ENCODE measurements at places on chromosomes 16 and 17.
A peak's percentile ranks its signal among the peaks of the same experiment; 100 is the strongest.

DNA sequence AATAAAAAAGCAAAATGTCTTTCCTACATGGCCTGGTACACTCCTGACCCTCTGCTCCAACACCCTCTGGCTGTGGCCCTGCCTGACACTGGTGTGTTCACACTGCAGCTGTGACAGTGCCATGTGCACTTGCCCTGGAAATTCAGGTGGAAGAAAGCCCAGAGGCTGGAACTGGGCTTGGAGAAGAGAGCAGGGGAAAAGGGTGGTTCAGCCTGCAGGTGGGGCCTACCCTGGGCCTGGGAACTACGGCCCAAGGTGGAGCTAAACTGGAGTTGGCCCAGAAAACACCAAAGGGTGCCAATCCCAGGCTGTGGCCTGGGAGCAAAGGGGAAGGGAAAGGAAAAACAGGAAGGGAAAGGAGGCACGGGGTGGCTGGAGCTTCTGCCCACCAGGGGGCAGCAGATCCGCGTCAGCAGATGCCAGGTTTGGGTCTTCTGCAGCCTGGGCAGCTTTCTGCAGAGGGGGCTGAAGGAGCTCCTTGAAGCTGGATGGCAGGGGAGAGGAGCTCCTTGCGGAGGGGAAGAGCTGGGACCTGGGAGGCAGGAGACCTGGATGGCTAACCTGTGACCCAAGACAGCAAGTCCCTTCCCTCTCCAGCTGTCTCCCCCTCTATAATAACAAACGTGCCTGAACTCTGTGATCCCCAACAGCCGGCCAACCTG is 15.4 kb upstream of the CTCF start:
- DNase-seq: no peak

DNA sequence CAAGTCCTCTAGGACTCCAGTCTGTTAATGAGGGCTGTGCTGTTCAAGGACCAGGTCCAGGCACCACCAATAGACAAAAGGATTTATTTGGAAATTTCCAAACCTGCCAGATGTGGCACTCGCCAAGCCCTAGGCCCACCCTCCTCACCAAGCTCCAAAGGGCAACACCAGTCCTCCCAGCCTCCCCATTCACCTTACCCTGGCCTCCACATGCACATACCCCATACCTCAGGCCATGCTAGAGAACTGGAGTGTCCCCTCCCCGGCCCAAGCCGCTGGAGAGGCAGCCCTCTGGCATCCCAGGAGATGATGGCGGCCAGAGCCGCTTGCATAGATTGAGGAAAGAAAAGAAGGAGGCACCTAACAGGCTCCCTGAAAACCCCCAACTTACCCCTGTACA is 4.6 kb upstream of the FTSJ3 start:
- DNase-seq: no peak

DNA sequence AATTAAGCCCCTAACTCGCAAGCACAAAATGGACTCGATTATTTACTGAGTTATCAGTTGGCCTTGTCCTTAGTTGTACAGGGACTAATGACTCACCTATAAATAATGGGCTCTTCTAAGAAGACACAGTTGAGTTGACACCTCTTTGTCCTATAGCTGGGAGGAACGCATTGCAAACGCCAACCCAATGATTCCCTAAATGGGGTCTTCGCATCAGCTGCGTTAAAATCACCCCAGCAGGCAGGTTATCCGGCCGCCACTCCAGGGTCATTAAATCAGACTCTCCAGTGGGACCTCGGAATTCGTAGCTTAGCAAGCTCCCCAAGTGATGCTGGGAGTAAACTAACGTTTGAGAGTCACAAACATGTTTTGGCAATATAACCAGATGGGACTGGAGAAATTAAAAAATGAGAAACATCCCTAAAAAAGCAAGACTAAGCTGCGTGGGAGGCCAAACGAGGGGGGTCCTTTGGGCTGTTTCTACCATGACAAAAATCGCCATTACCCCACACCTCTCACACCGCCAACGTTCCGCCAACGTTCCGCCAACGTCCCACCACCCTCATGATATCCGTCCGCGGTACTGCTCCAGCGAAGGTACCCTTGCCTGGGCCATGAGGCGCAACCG is 932 bp upstream of the NFE2L1 start:
- DNase-seq: no peak

- no peak for DNase-seq
Measured at GRCh38 chr17:50319306-50320004, 26.5 kb upstream of the XYLT2 start.

GRCh38 chr17:9522074-9522473 is 53.5 kb downstream of the STX8 start:
- peak; percentile 29 for DNase-seq

DNA sequence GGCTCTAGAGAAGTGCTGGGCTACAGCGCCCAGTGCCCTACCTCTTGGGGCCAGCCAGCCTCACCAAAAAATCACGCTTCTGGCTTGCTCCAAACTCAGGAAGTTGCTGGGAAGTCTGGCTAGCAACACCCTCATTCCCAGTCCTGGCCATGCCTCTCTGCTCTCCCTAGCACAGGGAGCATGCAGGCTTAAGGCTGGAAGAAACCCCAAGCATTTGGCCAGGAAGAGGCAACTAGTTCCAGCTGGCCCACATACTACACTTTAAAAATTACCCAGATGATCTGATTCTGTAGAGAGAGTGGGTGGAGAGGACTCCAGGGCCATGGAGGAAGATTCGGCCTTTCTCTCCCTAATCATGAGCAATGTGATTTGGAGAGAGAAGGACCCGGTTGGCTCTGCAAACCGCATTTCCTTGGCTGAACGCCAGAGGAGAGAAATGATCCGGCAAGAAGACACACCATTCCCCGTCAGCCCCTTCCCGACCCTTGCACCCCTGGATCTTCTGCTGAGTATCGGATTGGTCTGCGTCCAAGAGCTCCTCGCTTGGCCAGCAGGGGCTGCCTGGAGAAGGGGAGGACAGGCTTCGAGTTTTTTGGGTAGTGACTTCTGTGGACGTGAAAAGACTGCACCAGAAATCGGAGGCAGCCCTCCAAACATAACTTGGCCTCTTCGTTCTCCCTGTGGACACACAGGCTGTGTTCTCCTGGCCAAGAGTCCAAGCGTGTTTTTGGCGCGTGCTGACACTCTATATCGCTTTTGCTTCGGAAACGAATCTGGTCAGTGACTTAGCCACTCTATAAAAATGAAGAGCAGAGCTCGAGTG is 406.3 kb downstream of the WWOX start:
- no peak for DNase-seq

GRCh38 chr16:57422026-57422944 is 17.7 kb downstream of the CCL17 start:
- peak; percentile 53 for DNase-seq

- DNase-seq: no peak
Measured at GRCh38 chr17:75445296-75445695, 11.1 kb upstream of the TMEM94 start.

- no peak for DNase-seq
Measured at GRCh38 chr17:70661342-70662222, 492.2 kb downstream of the KCNJ2 start.

GRCh38 chr17:62172492-62173291 is 107.6 kb upstream of the MED13 start:
- DNase-seq: no peak

- DNase-seq: no peak
Measured at GRCh38 chr17:72726936-72727335, 365.6 kb downstream of the SLC39A11 start.

DNA sequence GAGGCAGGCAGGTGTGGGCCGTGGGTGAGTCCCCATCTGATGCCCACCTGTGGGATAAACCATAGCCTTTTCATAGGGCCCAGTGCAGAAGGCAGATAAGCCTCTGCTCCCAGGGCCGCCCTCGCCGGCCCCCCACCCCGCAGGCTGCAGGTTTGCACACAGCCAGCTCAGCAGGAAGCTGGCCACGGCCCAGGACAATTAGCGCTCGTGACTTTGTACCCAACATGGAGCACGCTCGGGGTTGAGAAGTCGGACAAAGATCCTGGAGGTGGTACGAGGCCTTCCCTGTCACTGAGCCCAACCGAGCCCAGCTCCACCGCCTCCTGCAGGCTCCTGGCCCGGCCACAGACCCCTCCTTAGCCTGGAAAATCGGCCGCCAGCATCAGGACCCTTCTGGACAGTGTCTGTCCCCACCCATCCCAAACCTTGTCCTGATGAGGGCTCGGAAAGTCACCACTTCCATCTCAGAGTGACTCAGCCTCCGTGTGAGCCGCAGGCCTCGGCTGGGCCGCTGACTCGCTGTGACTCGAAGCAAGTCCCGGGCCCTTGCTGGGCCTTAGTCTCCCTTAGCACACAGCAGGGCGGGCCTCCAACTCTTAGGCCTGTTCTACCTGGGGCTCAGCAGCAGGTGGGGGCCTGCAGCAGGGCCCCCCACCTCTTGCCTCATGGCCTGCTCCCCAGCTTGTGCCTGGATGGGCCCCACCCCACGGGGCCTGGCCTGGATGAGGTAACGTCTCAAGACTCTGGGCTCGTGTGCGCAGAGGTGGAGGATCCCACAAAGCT is 22.7 kb downstream of the FAM83G start:
- DNase-seq: no peak

DNA sequence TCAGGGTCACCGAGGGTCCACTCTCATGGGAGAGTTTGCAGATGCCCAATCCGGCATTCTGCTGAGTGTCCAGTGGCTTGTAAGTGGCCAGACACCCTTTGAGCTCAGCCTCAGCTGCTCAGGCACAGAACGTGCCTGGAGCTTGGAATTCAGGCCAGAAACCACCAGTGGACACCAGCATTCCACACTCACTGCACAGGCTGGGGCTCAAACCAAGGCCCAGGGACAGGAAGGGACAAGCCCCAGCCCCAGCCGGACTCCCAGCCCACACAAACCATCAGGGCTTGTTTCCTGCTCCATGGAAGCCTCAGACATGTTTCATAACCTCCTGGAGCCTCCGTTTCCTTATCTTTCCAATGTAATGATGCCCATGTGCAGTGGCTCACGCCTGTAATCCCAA is 5.0 kb upstream of the NPRL3 start:
- DNase-seq: no peak

DNA sequence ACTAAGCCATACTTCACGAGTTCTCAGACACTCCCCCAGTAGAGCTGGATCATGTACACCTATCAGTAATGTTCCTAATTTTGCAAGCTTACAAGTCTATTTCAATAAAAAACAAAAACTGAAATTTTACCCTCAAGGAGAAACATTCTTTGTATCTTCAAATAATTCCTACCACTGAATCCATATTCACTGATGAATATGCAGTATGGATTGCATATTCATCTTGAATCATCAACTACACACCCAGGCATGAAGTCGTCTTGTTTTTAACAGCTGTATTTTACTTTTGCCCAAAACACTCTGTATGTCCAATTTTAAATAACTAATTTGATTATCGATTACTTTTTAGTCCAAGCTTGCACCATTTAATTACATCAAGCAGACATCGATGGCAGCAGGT is 31.8 kb downstream of the ZDHHC7 start:
- no peak for DNase-seq

DNA sequence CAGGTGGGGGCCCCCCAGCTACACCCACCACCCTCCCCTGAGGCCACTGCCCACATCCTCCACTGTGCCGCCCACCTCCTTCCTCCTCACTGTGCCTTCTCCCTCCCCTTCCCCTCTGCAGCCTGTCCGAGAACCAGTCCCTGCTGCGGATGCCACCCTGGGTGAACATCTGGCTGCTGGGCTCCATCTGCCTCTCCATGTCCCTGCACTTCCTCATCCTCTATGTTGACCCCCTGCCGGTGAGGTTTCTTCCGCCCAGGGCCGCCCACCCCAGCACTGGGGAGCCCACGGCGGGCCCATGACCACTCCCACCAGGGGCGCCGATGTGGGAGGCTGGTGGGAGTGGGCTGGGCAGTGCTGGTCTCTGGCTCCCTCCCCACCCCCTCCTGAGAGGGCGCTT is 22.1 kb downstream of the RABEP2 start:
- no peak for DNase-seq
